Mammary microvascular endothelial cell (primary cell): ENCODE measurements at places on chromosomes 6 and 20. TPM values are rescaled to one million over a fixed set of nuclear protein-coding genes. Genes with fewer than 3 reads are reported as not detected.

The ADGRF4 gene
- under 0.01 TPM in 1 of 2 replicates, not detected in the other for total RNA-seq

The KIF3B gene
- total RNA-seq, result 15.6 and 15.7 TPM in 2 replicates

The PKIG gene
- 174 and 179 TPM in 2 replicates for total RNA-seq

The ANGPT4 gene
- not detected in 2 replicates for total RNA-seq

The AMD1 gene
- 61.0 and 62.9 TPM in 2 replicates for total RNA-seq

The RPN2 gene
- total RNA-seq, result 303 and 305 TPM in 2 replicates

The CYP21A2 gene
- not detected in 2 replicates for total RNA-seq

The SLC32A1 gene
- total RNA-seq, result not detected in 2 replicates

The CDH22 gene
- total RNA-seq, result not detected in 2 replicates

The SRSF12 gene
- 0.10 and 0.13 TPM in 2 replicates for total RNA-seq

The BPIFB2 gene
- not detected in 2 replicates for total RNA-seq

The FAM209B gene
- total RNA-seq, result not detected in 2 replicates

The C6orf118 gene
- total RNA-seq, result 0.20 TPM in 1 of 2 replicates, not detected in the other

The ARFGEF3 gene
- total RNA-seq, result 5.3 and 6.5 TPM in 2 replicates

The TP53TG5 gene
- total RNA-seq, result not detected in 2 replicates

The PSORS1C1 gene
- total RNA-seq, result 2.1 and 2.7 TPM in 2 replicates

The DUSP15 gene
- total RNA-seq, result 0.44 TPM in 1 of 2 replicates, not detected in the other

The IP6K3 gene
- not detected in 2 replicates for total RNA-seq

The FOXS1 gene
- not detected in 2 replicates for total RNA-seq

The PACSIN1 gene
- total RNA-seq, result not detected in 2 replicates

The MAP1LC3A gene
- total RNA-seq, result 41.6 and 57.4 TPM in 2 replicates

The C4B gene
- total RNA-seq, result 0.33 and 1.6 TPM in 2 replicates

The OR2H1 gene
- not detected in 2 replicates for total RNA-seq

The POM121L2 gene
- not detected in 2 replicates for total RNA-seq

The PCNA gene
- 276 and 313 TPM in 2 replicates for total RNA-seq

The RPP21 gene
- total RNA-seq, result 52.1 and 79.5 TPM in 2 replicates

The NDRG3 gene
- 23.9 and 29.9 TPM in 2 replicates for total RNA-seq

The MEP1A gene
- total RNA-seq, result not detected in 2 replicates

The OPRL1 gene
- 0.54 and 0.67 TPM in 2 replicates for total RNA-seq

The C20orf204 gene
- 0.44 and 0.73 TPM in 2 replicates for total RNA-seq

The MMP24 gene
- total RNA-seq, result 0.07 and 0.44 TPM in 2 replicates
